ENCODE measurements at places on chromosomes 3 and 15.

DNA sequence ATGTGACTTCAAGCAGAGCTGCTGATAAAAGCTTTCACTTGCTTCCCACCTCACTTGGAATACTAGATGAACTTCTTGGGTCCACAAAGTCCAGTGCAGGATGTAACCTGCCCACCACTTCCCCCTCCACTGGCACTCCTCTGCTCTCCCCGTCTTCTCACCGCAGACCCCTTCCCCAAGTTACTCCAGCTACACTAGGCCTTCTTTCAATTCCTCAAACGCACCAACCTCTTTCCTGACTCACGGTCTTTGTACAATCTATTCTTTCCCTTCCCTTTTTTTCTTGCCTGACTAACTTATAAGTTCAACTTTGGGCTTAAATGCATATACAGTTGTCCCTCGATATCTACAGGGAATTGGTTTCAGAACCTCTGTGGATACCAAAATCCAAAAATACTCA lies 5.2 kb upstream of the ATP13A3 start:
- no peaks in the 10 kb centered on the region for H3K36me3 ChIP-seq
- H3K27me3 ChIP-seq = no peaks in the 10 kb centered on the region
- H3K4me3 ChIP-seq = no peak overlapping the region

- H3K4me1 ChIP-seq = no peaks in the 10 kb centered on the region
- H3K36me3 ChIP-seq = no peaks in the 10 kb centered on the region
- H3K27me3 ChIP-seq = no peaks in the 10 kb centered on the region
Measured at GRCh38 chr15:87777054-87777561, 479.4 kb downstream of the NTRK3 start.

DNA sequence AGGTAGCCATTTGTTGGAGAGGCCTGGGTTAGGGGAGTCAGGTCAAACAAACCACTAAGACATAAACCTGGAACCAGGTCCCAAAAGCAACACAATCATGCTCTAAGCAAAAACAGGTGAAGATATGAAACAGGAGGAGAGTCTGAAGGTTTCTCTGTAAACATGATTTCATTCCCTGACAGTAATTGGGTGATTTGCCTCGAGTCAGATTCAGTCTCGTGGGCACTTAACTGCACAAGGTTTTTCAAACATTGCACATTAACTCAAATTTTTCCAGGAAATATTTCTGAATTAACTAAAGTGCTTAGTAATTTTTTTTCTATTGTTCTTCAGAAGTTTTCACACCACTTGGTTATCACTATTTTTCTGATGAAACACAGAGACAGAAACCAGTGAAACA lies 27.8 kb downstream of the RORA start:
- no peaks in the 10 kb centered on the region for H3K36me3 ChIP-seq
- no peaks in the 10 kb centered on the region for H3K27me3 ChIP-seq
- no peak overlapping the region for H3K27ac ChIP-seq
- 0 out of 2 replicates have a peak, but pooled peaks cover 2% of the 10 kb centered on the region for H3K4me1 ChIP-seq
- no peak overlapping the region for H3K4me3 ChIP-seq

- no peak for DNase-seq
- no peak overlapping the region for H3K27ac ChIP-seq
- H3K36me3 ChIP-seq = no peaks in the 10 kb centered on the region
Measured at GRCh38 chr3:194548346-194549321, 61.8 kb upstream of the ATP13A3 start.

DNA sequence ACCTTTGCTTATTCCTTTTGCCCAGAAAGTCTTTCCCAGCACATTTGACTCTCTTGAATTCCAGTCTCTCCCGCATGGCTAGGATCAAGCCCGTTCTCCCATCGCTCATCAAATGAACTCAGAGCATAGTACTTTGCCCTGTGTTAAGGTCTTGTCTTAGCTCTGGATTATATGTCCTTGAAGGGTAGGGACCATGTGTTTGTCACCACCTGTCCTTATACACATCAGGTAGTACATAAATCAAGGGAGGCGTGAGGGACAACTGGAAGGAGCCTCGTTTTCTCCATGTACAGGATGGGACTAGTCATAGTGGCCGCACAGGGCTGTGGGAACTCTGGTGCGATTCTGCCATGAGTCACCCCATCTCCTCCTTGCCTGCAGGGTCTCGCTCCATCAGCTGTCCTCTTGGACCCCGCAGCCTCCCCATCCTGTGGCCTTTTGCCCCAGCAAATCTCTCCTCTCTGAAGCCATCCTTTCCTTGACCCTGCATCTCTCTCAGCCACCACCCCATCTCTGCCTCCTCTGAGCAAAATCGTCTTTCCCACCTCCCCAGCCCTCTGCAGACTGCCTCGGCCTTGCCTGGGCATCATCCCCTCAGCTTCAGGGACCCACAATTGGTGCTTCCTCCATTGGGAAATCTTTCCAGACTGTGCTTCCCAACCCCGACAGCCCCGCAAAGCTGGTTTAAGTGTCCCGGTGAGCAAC lies 33.4 kb upstream of the RAB6B start:
- H3K4me3 ChIP-seq = no peak overlapping the region
- DNase-seq = no peak
- no peaks in the 10 kb centered on the region for H3K36me3 ChIP-seq
- no peaks in the 10 kb centered on the region for H3K27me3 ChIP-seq

DNA sequence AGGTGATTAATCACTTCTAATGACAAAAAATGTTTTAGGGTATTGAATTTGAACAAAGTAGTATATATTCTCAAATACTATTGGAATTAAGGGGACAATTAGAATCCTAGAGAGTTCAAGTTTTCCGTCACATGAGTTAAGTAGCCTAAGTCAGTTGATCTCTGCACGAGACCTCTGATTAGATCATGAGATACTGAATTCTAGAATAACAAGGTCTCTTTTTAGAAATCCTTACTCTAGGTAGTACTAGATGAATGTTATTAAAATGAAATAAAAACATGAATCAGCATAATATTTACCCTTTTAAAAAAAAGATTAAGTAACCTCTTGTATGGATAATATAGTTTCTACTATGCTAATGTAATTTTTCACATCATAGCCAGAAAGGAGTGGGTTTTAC lies 43.4 kb downstream of the MYO5A start:
- H3K4me3 ChIP-seq = no peak overlapping the region
- H3K36me3 ChIP-seq = no peaks in the 10 kb centered on the region
- H3K27ac ChIP-seq = no peak overlapping the region

DNA sequence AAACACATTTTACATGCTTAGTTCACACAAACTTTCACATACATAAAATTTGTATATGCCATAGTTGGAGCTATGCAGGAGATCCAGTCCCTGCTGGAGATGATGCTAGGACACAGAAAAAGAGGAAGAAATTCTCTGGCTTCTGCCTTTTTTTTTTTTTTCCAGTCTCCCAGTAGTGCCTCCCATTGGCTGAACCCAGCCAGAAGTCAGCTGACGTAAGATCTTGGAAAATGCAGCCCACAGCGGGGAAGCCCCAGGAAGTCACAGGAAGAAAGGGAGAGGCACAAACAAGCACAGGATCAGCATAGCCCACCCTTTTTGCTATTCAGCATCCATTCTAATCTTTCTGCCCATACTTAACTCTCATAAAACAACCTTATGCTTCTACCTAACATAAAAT lies 38.5 kb downstream of the SCN11A start:
- H3K27ac ChIP-seq = no peak overlapping the region
- H3K27me3 ChIP-seq = no peaks in the 10 kb centered on the region
- no peak overlapping the region for H3K4me3 ChIP-seq

DNA sequence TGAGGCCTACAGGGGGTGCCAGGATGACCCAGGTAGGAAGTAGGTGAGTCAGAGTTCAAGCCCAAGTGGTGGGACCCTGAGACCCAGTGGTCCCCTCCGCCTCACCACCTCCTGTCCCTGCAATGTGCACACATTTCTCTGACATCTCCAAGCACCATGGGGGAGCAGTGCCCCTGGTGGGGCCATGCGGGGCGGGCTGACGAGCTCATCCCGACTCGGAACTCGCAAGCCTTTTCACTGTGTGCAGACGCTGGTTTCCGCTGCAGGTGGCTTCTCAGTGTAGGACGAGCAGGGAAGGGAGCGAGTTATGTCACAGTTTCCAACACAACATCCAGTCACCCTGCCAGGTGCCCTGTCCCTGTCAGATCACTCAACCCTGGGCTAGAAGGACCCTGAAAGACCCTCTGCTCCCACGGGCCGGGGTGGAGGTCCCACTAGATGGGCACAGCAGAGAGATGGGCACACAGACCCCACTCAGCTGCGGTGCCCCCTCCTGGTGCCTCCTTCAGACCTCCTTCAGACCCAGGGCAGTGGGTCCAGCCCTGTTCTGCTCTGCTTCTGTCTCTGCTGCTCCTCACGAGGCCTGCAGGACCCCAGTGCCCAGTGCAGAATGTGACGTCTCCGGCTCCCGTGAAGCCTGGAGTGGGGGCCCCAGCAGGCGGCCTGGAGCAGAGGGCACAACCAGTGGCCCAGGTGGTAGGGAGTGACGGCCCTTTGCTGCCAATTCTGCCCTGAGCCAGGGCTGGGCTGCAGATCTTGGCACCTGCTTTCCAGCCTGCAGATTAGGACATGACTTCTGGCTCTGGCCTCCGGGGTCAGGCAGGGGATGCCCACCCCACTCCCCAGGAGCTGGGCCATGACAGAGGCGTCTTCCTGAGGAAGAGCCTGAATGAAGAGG lies 102.0 kb upstream of the RPL32 start:
- no peak overlapping the region for H3K4me3 ChIP-seq
- H3K4me1 ChIP-seq = no peaks in the 10 kb centered on the region
- H3K27me3 ChIP-seq = no peaks in the 10 kb centered on the region
- H3K36me3 ChIP-seq = 0 out of 2 replicates have a peak, but pooled peaks cover 2% of the 10 kb centered on the region

- no peak overlapping the region for H3K27ac ChIP-seq
- H3K4me1 ChIP-seq = no peaks in the 10 kb centered on the region
- no peak for DNase-seq
- no peaks in the 10 kb centered on the region for H3K27me3 ChIP-seq
Measured at GRCh38 chr3:99999536-99999935, 114.8 kb downstream of the FILIP1L start.

DNA sequence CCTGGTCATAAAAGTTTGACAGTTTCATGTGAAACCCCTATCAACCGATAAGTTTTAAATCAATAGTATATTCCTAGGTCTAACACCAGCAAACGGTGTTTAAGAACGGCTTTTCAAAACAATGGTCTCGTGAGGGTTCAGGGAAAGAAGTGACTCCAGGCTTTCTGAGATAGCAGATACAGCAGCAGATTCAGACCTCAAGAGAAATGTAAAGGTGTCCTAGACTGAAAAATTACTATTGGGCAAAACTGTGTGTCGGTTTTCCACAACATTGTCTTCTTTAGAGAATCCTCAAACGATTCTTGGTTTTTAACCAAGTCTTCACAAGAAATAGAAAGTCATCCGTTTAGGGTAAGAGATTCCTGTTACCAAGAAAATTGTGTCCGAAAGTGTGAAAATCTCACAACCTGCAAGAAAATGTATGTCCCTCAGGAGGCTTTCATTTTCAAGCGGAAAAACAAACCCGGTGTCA lies 1.2 kb downstream of the SETD2 start:
- DNase-seq = no peak
- H3K36me3 ChIP-seq = no peaks in the 10 kb centered on the region
- H3K4me1 ChIP-seq = no peaks in the 10 kb centered on the region
- H3K27ac ChIP-seq = no peak overlapping the region
- H3K4me3 ChIP-seq = peak overlapping the region; percentile 77

GRCh38 chr3:13574798-13575451 lies 26.0 kb downstream of the FBLN2 start:
- no peak for DNase-seq
- H3K27ac ChIP-seq = no peak overlapping the region
- H3K4me3 ChIP-seq = no peak overlapping the region
